ENCODE measurements at places on chromosomes 16 and 17.
A peak's percentile ranks its signal among the peaks of the same experiment; 100 is the strongest.

- DNase-seq = no peak
Observed at GRCh38 chr17:82795615-82796014, 43.8 kb downstream of the TBCD start.

GRCh38 chr17:79341222-79341780 lies 266.7 kb downstream of the ENGASE start:
- DNase-seq = no peak

GRCh38 chr17:14353861-14354474 lies 53.1 kb downstream of the HS3ST3B1 start:
- DNase-seq = no peak

GRCh38 chr16:12341966-12342365 lies 365.4 kb downstream of the SNX29 start:
- DNase-seq = no peak

DNA sequence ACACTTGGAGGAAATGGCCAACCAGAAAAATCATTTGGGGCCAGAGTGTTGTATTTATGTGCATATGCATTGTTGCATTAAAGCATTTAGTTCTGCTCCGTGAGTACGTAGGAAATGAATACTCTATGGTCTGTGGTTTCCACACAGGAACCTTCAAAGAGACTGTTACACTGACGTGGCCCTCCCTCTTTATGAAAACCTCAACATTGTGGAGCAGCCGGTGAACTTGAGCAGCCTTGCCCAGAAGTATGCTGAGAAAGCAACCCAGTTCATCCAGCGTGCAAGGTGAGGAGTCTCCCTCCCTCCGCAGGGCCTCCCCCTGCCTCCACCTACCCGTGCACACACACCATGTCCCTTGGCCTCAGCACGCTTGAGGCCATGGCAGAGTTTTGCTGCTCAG lies 65.2 kb downstream of the ARSG start:
- DNase-seq = peak; percentile 90

GRCh38 chr17:31573861-31574260 lies 182.4 kb downstream of the RAB11FIP4 start:
- DNase-seq = no peak

- DNase-seq = no peak
Observed at GRCh38 chr16:10666291-10666690, 28.4 kb downstream of the TEKT5 start.

DNA sequence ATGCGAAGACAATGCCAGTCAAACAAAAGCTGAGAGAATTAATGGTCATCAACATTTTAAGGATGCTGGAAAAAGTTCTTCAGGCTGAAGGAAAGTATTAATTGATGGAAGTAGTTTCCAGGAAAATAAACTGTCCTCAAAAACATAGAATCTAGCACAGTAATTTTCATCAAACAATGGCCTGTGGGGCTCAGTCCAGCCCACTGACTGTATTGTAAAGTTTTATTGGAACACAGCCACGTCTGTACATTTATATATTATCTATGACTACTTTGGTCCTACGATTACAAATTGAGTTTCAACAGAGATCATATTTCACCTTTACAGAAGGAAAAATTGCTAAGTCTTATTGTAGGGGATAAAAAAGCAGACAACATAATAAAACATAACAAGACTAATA lies 484.5 kb downstream of the KCNJ2 start:
- DNase-seq = no peak

DNA sequence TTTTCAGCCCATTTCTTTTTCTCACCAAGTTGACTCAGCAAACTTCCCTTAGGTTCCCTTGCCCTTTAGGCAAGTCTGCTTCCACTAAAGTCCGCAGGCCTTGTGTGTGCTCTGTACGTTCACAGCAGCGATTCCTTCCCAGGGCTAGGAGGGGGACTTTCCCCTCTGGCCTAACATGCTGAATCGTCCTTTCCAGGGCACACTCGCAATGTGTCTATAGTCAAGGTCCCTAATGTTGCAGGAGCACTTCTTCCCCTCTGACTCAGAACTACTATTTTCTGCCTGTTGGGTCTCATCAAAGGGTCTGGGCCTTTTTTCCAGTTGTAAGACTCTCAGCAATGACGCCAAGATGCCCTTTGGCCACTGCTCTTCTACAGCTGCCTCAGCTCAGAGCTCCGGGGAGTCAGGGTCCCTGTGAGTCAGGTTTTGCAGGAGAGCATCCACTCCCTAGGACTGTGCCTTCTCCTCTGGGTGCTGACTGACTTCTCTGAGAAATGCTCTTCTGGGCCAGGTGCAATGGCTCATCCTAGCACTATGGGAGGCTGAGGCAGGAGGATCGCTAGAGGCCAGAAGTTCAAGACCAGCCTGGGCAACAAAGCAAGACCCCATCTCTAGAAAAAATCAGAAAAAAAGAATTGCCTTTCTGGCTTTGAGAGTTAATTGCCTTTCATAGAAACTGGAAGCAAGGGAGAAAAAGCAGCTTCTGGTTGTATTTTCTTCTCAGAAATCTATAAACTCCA lies 64.4 kb upstream of the TBX2 start:
- no peak for DNase-seq

- no peak for DNase-seq
Observed at GRCh38 chr16:76213860-76214259, 63.3 kb upstream of the CNTNAP4 start.

GRCh38 chr17:28916302-28916934 lies 13.5 kb upstream of the DHRS13 start:
- DNase-seq = peak; percentile 60

DNA sequence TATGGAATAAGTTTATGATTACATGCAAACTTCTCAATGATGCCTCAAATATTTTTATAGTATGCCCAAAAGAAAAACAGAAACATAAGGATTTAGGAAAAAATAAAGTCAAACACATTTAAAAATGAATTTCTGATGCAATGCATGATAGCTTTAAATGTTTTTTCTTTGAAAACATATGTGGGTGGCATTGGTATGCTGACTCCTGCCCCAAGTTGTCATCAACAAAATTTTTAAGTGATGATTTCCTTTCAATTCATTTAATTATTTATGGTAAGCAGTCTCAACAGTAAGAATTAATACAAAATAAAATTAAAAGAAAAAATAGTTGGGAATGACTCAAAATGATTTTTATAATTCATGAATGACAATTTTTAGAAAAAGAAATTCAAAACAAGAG lies 104.9 kb downstream of the CEP112 start:
- no peak for DNase-seq

DNA sequence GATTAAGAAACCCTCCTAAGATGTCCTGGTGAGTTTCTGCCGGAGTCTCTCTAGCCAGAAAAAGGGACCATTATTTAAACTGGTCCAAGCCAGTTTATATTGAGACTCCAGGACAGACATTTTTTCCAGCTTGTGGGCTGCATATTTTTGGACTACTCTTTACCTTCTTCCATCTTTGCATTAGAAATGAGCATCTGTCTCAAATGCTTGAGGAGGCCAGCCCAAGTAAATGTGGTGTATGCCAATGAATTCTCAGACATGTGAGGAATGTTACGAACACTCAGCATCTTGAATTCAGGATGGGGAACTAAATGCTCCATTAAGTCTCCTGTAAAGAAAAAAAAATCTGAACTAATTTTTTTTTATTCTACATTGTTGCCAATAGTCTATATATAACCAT lies 18.4 kb downstream of the TUBD1 start:
- DNase-seq = no peak

- DNase-seq = no peak
Observed at GRCh38 chr17:61476476-61477203, 24.4 kb downstream of the TBX4 start.

GRCh38 chr17:5355421-5356129 lies 63.9 kb downstream of the NUP88 start:
- DNase-seq = no peak

DNA sequence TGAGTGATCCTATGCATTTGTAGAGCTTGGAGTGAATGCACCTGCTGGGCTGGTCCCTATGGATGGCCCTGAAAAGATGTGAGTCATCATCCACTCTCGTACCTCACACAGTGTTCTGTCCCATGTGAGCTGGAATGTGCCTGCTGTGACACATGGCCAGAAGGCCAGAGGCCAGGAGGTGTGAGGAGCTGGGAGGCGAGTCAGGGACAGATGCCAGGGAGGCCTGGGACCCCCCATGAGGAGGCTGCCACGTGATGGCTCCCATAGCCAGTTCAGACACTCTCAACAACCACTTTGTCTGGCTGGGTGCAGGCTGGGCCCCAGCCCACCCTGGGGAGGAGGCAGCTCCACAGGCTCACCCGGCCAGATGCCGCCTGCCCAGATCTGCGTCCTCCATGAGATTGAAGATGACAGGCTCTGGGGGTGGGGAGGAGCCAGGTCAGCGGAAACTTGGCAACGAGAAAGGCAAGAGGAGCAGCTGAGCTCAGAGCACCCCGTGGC lies 168.8 kb downstream of the C16orf78 start:
- DNase-seq = no peak

GRCh38 chr17:30716461-30717290 lies 107.8 kb downstream of the CRLF3 start:
- DNase-seq = no peak

- no peak for DNase-seq
Observed at GRCh38 chr16:8569650-8570346, 20.5 kb downstream of the TMEM114 start.

- DNase-seq = no peak
Observed at GRCh38 chr16:55179411-55179810, 144.6 kb upstream of the IRX6 start.

DNA sequence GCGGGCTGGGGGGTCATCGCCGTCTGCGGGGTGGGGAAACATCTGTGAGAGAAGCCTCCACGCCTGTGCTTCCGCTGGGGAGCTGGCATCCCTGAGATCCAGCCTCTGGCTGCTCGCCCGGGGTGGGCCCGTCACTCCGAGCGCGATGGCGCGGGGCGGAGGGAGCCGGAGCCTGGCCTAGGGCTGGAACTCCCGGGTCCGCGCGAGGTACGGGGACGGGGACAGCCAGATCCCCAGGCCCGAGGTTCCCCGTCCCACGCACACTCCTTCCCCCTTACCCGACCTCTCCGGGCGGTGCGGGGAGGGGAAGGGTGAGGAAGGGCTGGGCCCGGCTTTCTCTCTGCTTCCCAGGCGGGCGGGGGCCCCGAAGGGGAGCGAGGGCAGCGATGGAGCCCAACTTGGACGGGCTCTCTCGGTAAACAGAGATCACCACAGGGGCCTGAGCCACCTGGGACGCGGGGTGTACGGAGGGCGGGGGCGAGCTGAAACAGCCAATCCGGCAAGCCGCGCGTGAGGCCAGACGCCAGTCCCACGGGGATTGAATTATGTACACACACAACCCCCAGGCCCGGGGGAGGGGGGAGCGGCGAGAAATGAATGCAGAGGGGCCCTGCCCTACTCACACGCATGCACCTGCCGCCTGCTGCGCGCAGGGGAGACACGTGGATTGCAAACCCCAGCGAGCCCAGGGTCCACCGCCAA lies at the start of gene SLC16A11:
SLC16A11 (minus strand) TSS at position 596 of the 702 bp plus-strand sequence; CDS start at position 17, 579 bp downstream.
- no peak for DNase-seq

GRCh38 chr16:3804426-3805016 lies 76.0 kb downstream of the CREBBP start:
- no peak for DNase-seq

DNA sequence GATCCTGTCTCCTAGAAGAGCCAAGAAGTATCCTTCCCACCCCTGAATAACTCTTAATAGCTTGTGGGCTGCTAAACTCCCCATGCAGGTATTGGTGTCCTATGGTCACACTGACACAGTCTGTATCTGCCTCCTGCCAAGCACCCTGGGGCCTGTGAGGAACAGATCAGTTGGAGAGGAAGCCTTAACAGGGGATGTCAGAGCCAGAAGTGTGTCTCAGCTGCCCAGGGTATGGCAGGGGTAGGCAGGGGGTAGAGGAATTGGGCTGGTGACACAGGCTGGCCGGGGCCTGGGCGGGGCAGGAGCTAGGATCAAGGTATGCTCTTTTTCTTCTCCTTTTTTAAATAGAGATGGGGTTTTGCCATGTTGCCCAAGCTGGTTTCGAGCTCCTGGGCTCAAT lies 44.7 kb downstream of the DDX19A start:
- DNase-seq = no peak

DNA sequence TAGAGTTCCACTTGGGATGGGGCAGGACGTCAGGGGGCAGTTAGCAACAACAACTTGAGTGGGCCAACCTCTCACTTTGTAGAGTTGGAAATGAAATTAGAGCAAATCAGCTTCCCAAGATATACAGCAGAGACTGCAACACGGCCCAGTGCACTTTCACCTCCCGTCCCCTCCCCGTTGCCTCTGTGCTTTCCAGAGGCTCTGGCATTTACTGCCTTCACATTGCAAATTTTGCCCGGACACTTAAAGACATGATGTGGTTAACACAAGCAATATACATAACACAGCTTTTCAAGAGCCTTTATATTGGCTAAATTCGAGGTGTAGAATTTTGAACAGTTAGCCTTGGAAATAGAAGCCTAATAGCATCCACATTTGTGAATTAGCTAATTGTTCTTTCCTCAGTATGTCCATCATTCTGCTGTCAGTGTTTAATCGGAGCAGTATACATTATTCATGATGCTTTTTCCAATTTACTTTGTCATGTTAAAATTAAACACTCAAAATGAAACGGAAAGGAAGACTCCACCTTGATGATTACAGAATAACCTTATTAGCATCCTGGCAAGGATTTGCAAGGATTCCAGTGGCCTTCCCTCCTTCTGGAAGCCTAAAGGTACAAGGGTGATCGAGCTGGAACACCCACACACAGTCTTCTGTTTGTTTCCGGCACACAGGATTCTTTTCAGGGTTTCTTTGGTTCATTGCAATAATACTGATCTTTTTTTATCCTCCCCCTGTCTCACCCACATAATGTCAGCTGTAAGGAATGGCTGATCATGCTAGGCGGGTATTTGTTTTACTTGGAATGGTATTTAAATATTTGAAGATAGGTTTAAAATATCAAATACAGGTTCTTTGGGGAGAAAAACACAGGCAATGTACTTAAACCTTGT lies 190.9 kb upstream of the CACNG5 start:
- DNase-seq = no peak

DNA sequence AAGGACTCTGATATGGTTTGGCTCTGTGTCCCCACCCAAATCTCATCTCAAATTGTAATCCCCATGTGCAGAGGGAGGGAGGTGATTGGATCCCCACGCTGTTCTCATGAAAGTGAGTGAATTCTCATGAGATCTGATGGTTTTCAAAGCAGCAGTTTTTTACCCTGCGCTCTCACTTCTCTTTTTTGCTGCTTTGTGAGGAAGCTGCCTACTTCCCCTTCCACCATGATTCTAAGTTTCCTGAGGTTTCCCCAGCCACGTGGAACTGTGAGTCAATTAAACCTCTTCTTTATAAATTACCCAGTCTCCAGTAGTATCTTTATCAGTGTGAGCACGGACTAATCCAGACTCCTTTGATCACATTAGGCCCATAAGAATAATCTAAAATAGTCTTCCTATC lies 719.7 kb upstream of the CDH8 start:
- DNase-seq = no peak

GRCh38 chr16:82149536-82149935 lies 20.5 kb downstream of the MPHOSPH6 start:
- no peak for DNase-seq

DNA sequence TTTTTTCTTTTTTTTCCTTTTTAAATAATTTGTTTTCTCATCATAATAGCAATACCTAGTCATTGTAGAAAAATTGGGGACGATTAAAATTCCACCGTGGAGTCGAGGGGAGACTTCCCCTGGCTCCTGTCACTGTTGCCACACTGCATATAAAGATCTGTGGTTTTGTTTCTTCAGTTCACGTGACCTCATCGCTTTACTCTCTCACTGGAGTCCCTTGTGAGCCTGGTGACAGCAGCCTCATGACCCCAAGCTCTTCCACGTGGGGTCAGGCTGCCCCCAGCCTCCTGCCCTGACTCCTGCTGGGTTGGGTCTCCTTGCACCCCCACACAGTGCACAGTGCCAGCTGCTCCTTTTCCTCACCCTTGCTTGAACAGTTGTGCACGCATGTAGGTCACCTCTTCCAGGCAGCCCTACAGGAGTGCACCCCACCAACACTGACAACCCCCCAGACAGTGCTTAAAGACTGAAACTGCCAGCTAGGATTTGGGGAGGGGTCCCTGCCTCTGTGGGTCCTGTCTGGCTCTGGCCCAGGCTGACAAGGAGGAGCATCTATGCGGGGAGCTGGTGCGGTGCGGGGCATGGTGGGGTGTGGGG lies 7.3 kb upstream of the METRNL start:
- DNase-seq = peak; percentile 41
